ENCODE measurements at places on chromosomes 3 and 15.

DNA sequence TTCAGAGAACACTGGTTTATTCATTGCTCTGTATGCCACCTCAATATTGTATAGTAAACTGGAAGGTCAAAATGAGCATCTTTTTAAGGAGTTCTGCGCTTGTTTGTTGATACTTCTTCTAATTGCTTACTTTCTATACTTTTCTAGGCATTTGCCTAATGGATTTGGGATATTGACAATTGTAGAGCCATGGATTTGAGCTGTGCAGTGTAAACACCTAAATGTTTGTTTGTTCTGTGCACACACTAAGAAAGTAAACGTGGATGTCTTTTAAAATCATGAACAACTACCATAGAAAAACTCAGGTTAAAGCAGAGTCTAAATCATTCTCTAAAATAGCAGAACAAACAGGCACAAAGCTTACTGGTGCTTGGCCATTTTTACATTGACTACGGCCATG, 436.6 kb upstream of the GBE1 start:
- DNase-seq: no peak

GRCh38 chr15:49036650-49037545, 9.3 kb downstream of the SECISBP2L start:
- no peak for DNase-seq

- no peak for DNase-seq
These were observed 179.8 kb upstream of the TPM1 start for GRCh38 chr15:62862717-62863116.

- no peak for DNase-seq
These were observed 7.3 kb downstream of the VGLL4 start for GRCh38 chr3:11636394-11636770.

- no peak for DNase-seq
These were observed 301.2 kb upstream of the ARHGEF26 start for GRCh38 chr3:153820035-153820434.

- peak; percentile 3 for DNase-seq
These were observed 729.9 kb downstream of the MECOM start for GRCh38 chr3:168933614-168934013.

DNA sequence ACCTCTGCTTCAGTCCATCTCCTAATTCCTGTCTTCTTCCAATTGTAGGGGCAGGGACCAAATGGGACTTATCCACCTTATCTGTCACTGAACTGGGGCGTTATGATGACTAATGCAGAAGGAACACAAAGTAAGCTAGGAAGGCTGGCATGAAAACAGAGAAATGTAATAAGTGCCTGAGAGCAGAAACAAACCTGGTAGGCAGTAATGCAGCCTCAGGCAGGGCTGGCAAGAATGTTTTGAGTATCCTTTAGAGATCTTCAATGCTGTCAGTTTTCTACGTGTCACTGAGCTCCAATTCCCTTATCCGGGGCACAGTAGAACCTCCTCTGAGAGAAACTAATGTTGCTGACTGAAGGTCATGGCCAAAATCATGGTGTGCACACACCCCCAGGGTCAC, 246.2 kb upstream of the TBL1XR1 start:
- DNase-seq: peak; percentile 66

- no peak for DNase-seq
These were observed 28.5 kb downstream of the LRRC28 start for GRCh38 chr15:99279827-99280226.

DNA sequence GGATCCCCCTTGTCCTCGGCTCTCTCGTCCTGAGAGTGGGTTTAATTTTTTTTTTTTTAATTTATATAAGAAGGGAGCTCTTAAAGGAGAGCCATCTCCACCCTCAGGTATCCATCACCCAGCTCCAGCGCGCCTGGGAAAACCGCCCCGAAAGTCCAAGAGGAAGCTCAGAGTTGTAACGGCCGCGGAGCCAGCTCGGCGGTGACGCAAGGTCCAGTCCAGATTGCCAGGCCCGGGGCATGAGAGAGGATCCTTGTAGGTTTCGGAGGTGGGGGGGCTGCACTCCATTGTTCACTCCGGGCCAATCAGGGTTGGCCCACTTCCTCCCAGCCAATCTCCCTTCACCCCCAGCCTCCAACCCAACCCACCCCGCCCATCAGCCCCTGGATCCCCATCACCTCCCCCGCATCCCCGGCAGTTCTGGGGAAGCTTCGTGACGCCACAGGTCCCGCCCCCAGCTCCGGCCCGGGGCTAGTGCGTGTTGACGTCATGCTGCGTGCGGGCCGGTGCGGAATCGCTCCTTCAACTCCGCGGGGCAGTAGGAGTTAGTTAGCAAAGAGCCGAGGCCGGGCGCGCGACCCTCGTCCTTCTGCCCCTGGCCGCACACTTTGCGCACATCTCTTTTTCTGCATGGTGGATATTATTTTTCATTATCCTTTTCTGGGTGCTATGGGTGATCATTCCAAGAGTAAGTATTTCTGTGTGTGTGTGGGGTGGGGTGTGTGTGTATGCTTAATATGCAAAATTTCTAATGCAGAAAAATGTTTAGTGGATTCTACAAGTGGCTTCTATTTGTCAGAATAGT, at the start of gene ISL2:
TSS of gene ISL2 (plus strand) at position 520 of the 805 bp plus-strand sequence. CDS start at position 631, 111 bp downstream.
- DNase-seq: peak; percentile 72

GRCh38 chr3:104878395-104878794, 488.3 kb upstream of the ALCAM start:
- DNase-seq: peak; percentile 84

- peak; percentile 92 for DNase-seq
These were observed 179.1 kb downstream of the THSD4 start for GRCh38 chr15:71294251-71294910.

DNA sequence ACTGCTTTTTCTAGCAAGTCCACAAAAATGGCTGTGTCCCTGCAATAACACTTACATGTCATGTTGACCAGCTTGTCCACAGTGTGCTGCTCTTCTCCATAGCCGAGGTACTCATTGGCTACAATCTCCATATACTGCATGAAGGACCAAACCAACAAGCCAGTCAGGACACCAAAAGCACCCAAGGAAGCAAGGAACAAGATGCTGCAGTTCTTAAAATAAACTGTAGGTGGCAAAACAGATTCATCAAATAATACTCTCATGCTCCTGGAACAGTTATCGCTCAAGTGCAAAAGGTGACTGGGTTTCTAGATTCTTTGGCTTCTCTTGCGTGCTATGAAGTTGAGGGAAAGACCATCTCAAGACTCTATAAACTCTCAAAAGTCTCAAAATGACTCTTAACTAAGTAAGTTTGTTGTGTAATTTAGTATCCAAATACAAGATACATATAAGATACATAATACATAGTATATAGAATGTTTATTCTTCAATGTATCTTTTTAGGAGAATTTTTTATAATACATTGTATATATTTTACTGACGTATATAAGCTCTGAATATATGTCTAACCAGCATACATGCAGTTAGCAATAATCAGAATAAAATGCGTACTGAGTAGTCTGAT, 57.0 kb downstream of the NEK10 start:
- peak; percentile 84 for DNase-seq

- DNase-seq: peak; percentile 34
These were observed 544 bp upstream of the TIMMDC1 start for GRCh38 chr3:119497820-119498185.

DNA sequence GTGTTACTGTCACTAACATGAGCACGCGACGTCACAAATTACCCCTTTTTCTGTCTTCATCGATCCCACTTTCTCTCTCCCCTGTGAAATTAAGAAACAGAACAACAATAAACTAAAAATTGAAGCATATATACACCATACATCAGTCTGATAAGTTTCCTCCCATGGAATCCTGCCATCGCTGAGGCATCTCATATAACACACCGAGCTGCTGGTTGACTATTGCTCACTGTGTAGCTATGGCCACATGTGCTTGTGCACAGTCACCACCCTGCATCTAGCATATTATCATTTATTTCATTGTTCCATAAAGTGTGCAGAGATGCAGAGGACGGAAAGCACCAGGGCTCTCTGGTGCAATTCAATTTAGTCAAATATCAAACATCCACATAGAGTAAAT, 777.9 kb upstream of the ARRDC4 start:
- DNase-seq: no peak

DNA sequence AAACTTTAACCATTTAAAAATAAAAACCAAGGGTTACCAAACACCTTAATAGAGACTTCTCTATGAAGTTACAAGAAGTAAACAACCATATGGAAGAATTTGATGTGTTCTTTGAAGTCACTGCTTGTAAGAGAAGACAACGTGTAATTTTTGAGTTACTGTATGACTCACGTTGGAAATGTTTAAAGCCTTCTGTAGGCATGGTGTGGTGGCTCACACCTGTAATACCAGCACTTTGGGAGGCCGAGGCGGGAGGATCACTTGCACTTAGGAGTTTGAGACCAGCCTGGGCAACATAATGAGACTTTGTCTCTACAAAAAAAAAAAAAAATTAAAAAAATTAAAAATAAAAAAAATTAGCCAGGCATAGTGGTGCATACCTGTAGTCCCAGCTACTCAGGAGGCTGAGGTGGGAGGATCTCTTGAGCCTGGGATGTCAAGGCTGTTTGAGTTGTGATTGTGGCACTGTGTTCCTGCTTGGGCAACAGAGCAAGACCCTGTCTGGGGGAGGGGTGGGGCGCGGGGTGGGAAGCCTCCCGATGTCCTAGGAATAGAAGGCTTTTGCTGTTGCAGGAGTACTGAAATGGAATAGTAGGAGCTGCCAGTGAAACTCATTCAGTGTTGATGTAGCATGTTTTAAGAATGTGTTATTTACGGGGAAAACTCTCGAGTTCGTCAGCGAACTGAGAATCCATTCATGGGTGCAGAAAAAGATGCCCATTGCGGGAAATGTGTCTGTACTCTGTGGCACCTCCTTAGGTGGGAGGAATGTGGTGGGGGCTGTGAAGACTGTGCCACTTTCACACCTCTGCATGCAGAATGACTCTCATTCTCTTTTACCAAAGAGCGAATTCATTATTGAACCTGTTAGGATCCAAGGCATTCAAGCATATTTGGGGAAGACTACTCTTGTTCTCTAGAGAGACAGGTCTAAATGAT, 134.2 kb downstream of the FNDC3B start:
- DNase-seq: peak; percentile 43

DNA sequence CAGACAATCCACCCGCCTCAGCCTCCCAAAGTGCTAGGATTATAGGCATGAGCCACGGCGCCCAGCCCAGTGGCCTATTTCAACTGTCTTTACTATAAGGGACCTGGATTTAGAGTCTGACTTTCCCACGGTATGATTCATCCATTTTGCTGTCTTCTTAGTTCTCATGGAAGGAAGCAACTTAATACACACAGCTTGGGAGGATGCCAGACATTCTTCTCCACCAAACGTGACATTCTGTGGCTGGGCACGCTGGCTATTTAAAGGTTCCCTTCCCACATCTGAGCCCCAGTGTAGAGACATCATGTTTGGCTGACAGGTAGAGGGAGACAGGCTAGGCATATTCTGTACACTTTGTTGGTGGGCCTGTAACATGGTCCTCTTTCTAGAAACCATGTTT, 26.2 kb downstream of the FAM43A start:
- peak; percentile 94 for DNase-seq

GRCh38 chr3:161343986-161344385, 27.3 kb downstream of the SPTSSB start:
- DNase-seq: no peak

- no peak for DNase-seq
These were observed 10.3 kb downstream of the CCDC54 start for GRCh38 chr3:107387555-107387954.

DNA sequence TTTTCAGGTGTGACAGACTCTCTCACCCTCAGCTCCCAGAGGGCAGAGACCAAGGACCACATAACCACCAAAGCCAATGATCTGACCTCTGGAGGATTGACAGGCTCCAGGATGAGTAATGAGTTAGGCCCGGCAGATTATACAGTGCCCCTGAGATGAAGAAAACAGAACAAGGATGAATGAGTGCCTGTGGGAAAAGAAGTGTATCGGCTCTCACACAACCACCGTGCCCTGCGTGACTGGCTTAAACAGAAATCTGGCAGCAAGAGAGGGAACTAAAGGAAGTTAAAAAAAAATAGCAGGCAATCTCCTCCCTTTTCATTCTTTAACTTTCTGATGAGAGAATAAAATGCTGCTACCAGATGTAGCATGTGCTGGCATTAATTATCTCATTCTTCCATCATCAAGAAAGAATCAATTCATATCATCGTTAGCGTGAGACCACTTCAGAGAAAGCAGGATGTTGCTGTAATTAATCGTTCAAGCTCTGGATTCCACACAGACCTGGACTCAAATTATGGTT, 227.5 kb upstream of the COL8A1 start:
- DNase-seq: peak; percentile 75

Data from cardiac fibroblast (primary cell).